ENCODE measurements at places on chromosomes 7 and 10.
A peak's percentile ranks its signal among the peaks of the same experiment; 100 is the strongest.

- H3K27ac ChIP-seq: peak overlapping the region; percentile 14
- H3K36me3 ChIP-seq: peaks cover 62% of the 10 kb centered on the region
- H3K27me3 ChIP-seq: no peaks in the 10 kb centered on the region
- DNase-seq: no peak
These were observed 22.1 kb downstream of the STAMBPL1 start for GRCh38 chr10:88901984-88902789.

- no peak overlapping the region for H3K4me3 ChIP-seq
- no peaks in the 10 kb centered on the region for H3K4me1 ChIP-seq
- DNase-seq: no peak
- H3K27ac ChIP-seq: no peak overlapping the region
- no peaks in the 10 kb centered on the region for H3K27me3 ChIP-seq
These were observed 35.1 kb downstream of the RCC1L start for GRCh38 chr7:75038508-75038907.

GRCh38 chr10:7333961-7334641 is 76.7 kb downstream of the SFMBT2 start:
- no peak for DNase-seq
- H3K27ac ChIP-seq: no peak overlapping the region
- peaks cover 39% of the 10 kb centered on the region for H3K4me1 ChIP-seq
- H3K27me3 ChIP-seq: no peaks in the 10 kb centered on the region
- H3K4me3 ChIP-seq: no peak overlapping the region

DNA sequence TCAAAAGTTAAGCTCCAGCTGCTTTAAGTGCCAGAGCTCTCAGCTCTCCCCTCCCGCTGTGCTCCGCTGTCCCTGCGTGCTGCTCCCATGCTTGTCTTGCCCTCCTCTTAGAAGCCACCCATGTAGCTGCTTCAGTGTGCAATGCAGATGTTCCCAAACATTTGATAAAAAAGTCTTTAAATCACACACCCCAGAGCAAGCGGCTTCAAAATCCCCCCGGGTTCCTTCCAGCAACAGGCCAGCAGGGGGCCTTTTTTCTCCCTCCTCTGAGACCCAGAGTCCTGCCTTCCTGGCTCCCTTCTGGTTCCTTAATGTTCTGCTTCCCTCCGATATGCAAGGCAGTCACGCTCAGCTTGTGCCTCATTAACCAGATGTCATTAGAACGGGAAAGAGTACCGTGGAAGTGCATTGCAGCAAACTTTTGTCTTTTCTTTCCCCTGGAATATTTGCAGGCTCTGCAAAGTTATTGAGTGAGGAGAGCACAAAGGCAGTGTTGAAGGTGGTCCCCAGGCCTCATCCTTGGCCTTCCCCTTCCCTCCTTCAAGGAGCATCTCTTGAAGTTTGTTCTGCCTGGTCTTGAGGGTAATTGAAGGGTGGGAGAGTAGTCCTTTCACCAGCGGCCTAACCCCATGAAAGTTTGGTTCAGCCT is 25.5 kb downstream of the LDB3 start:
- peak; percentile 56 for DNase-seq
- no peak overlapping the region for H3K27ac ChIP-seq
- no peak overlapping the region for H3K4me3 ChIP-seq
- H3K27me3 ChIP-seq: peaks cover 5% of the 10 kb centered on the region

- no peak overlapping the region for H3K4me3 ChIP-seq
- H3K4me1 ChIP-seq: peaks cover 19% of the 10 kb centered on the region
- DNase-seq: no peak
- peaks cover 35% of the 10 kb centered on the region for H3K36me3 ChIP-seq
- H3K27me3 ChIP-seq: no peaks in the 10 kb centered on the region
These were observed 159.2 kb downstream of the RGS10 start for GRCh38 chr10:119383174-119383856.

GRCh38 chr7:132596588-132596987 is 20.3 kb upstream of the PLXNA4 start:
- H3K36me3 ChIP-seq: no peaks in the 10 kb centered on the region
- H3K4me1 ChIP-seq: no peaks in the 10 kb centered on the region
- no peak overlapping the region for H3K4me3 ChIP-seq
- H3K27ac ChIP-seq: no peak overlapping the region
- peaks cover 23% of the 10 kb centered on the region for H3K27me3 ChIP-seq

DNA sequence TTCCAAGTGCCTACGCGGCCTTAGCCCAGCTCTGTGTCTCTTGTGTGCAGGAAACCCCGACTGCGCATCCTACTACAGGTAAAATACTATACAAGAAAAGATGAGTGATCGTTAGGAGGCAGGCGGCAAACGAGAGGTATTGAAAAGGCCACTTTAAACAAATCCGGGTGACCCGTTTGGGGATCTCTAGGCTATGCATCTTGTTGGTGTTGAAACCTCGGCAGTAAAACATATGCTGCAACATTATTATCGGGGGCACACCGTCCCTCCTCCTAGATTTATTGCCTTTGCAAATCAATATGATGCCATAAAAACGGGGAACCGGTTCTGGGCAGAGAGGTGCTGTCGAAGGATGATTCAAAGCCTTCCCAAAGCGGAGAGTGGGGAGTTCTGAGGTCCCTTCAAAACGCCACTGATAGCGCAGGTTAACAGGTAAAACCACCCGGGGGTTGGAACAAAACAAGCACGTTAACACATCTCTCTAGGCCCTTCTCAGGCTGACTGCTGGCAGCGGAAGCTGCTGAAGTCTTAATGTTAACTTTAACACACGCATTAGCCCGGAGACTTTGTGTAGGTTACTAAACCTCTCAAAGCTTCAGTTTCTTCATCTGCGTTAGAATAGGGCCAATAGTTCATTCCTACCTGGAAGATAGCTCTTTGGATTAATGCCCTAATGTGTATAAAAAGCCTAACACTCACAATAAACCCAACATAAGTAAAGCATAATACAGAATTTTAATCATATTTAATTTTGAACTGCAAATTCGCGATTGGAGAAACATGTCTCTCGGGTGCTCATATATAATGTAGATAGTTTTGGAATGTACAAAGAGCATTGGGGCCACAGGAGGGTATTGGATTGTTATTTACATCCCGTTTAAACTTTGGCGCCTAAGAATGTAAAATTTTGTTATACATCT is 2.6 kb upstream of the TBX20 start:
- peaks cover 5% of the 10 kb centered on the region for H3K4me1 ChIP-seq
- H3K4me3 ChIP-seq: no peak overlapping the region
- no peak for DNase-seq
- peaks cover 94% of the 10 kb centered on the region for H3K27me3 ChIP-seq

DNA sequence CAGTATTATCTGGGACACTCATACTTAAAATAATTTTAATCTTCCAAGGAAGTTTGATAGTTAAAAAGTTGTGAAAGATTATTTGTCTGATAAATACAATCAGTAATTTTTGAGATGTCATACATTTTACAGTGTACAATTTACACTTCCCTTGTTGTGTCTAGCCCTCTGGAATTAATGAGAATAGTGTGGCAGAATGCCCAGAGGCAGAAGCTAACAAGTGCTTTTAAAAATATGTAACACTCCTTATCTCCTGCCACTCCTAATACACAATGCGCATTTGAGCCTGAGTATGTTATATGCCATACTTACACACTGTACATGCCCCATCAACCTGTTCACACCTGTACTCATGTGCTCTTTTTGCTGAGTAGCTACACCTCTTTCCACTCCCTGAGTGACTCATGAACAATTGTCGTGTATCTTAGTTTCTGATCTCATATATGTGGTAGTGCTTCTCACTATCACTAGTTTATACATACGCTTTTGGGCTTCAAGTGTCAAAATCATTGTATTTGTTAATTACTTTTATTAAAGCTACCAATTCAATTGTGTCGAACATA is 106.9 kb upstream of the GNAI1 start:
- no peaks in the 10 kb centered on the region for H3K27me3 ChIP-seq
- no peaks in the 10 kb centered on the region for H3K4me1 ChIP-seq
- no peak overlapping the region for H3K27ac ChIP-seq
- no peaks in the 10 kb centered on the region for H3K36me3 ChIP-seq

GRCh38 chr10:59266321-59266720 is 89.9 kb downstream of the PHYHIPL start:
- H3K27ac ChIP-seq: no peak overlapping the region
- H3K27me3 ChIP-seq: no peaks in the 10 kb centered on the region
- no peaks in the 10 kb centered on the region for H3K36me3 ChIP-seq

GRCh38 chr7:85041605-85042216 is 145.1 kb downstream of the SEMA3D start:
- no peak overlapping the region for H3K27ac ChIP-seq
- DNase-seq: no peak
- H3K4me3 ChIP-seq: no peak overlapping the region
- no peaks in the 10 kb centered on the region for H3K27me3 ChIP-seq
- H3K36me3 ChIP-seq: no peaks in the 10 kb centered on the region

GRCh38 chr7:88073626-88074025 is 139.6 kb downstream of the ADAM22 start:
- no peak for DNase-seq
- H3K36me3 ChIP-seq: peaks cover 4% of the 10 kb centered on the region
- peaks cover 11% of the 10 kb centered on the region for H3K4me1 ChIP-seq
- H3K27ac ChIP-seq: no peak overlapping the region

All from activated CD8-positive, alpha-beta memory T cell treated with anti-CD3 and anti-CD28 coated beads, Interleukin-2, amount 10 ng/mL, durations not matched to agents 7 days and 5 days (primary cell).